ENCODE measurements at places on chromosomes 16 and 17. TPM values are rescaled to one million over a fixed set of nuclear protein-coding genes. Genes with fewer than 3 reads are reported as not detected.

Gene TBC1D3H
- total RNA-seq: not detected

Gene PRCD
- total RNA-seq: 2.7 TPM

Gene HAP1
- total RNA-seq: 0.49 TPM

Gene DNAH9
- 2.7 TPM for total RNA-seq

Gene CLEC19A
- total RNA-seq: not detected

Gene ABCA5
- 35.7 TPM for total RNA-seq

Gene TEKT1
- 0.10 TPM for total RNA-seq

Gene PPY
- not detected for total RNA-seq

Gene AIPL1
- total RNA-seq: 0.10 TPM

Gene DNAAF8
- 0.59 TPM for total RNA-seq

Gene TBX21
- 0.39 TPM for total RNA-seq

Gene NOG
- 3.6 TPM for total RNA-seq

DNA sequence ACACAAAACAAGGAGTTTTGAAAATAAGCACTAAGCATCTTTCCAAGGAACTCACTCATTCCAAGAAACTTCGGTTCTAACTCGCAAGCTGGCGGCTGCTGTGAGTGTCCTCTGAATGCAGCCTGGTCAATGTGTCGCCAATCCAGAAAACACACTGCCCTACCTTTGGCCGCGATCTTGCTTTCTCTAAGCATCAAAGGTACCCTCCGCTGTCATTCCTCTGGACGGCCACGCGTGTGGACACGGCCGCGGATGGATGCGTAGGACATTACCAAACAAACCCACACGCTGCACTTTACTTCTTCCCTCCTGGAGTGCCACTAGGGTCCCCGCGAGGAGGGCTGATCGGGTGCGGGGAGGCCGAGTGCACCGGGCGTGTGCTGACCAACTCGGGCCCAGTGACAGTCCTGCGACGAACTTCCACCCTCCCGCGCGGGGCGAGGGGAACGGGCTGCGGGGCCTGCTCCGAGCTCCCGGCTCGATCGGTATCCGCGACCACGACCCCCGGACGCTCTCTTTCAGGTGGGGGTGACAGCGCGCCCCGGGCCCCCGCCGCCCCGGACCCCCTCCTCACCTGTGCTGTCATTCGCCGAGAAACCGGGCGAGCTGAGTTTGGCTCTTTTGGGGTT is 1.1 kb downstream of the CREBBP start:
- DNase-seq: no peak

DNA sequence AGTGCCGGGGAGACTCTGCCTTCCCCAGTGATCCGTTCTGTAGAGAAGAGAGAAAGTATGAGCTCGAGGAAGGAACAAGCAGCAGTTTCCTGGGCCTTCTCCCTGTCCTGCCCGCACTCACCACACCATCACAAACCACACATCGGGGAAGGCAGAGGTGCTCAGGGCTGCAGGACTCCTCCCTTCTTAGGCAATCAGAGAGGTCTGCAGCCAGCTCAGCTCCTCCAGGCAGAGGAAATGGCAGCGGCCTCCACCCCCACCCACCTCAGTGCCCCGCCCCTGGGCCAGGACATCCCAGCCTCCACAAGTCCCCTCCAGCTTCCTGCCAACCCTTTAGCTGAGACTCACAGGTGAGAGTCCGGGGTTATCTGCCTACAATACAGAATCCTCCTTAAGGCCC is 2.0 kb downstream of the ZNF319 start:
- no peak for DNase-seq

DNA sequence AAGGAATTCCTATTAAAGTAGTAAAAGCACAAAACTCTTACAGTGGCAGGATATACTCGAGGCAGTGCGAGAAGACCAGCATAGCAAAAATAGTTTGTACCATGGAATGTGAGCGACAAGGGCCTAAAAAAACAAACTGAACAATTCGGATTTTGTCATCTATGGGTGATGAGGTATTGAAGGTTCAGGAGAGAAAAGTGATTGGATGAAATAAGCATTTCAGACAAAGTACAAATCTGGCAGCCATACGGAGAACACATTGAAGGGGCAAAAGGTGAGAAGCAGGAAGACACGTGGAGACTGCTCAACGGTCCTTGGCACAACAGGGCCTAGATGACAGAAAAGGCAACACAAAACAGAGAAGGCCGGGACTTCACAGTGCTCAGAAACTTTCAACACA is 22.5 kb downstream of the MYH10 start:
- no peak for DNase-seq

GRCh38 chr16:58110571-58111301 is 18.4 kb downstream of the CFAP20 start:
- no peak for DNase-seq

GRCh38 chr16:50245417-50246298 is 20.7 kb upstream of the ADCY7 start:
- DNase-seq: no peak

DNA sequence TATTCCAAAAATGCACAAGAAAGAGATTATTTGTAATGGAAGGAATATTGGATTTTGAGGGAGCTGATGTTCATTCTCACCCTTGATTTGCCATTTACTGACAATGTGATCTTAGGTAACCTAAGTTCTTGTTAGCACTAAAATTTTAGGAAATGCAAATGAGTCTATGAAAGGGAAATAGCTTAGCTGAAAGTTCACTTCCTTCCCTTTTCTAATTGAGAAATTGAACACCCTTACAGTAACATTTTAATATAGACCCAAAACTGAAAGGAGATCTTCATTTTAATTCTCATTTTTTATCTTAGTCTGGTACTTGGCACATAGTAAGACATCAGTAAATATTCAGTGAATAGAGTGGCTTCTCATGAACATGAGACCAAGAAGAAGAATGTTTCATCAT is 10.9 kb upstream of the WSB1 start:
- DNase-seq: no peak

DNA sequence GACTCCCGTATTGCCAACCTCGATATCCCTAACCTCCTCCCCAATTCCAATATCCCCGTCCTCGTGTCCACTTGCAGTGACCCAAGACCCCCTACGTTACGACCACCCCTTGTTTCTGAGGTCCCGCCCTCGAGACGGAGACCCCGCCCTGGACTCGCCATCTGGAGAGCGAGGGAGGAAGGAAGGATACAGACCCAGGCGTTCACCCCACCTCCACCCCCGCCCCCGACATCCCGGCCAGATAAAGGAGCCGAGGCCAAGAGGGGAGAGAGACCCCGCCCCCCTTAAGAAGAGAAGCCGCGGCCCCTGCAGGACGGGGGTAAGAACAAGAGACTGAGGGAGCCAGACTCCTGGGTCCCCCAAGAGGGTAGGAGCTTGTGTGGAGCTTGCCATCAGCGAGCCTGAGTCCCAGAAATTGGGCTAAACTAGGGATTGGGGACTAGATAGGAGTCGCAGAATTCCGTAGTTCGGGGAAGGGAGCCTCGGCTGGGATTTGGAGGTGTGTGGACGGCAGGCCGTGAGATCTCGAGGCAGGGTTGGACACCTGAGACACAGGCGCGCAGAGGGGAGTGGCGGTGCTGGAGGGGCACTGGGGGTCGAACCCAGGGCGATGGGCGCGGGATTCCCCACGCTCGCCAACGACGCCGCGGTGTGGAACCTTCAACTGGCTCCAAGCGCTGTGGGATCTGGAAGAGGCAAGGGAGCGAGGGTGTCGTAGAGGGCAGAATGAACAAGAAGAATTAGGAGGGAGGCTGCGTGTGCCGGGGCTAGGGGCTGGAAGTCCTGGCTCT is at the start of gene BCL6B:
TSS of gene BCL6B (plus strand) at position 270 of the 791 bp plus-strand sequence. CDS start 622 bp downstream, outside the sequence.
- DNase-seq: no peak

GRCh38 chr17:3843935-3844516 is 2.0 kb downstream of the NCBP3 start:
- DNase-seq: no peak

GRCh38 chr16:46743232-46743719 is 4.9 kb downstream of the MYLK3 start:
- no peak for DNase-seq

DNA sequence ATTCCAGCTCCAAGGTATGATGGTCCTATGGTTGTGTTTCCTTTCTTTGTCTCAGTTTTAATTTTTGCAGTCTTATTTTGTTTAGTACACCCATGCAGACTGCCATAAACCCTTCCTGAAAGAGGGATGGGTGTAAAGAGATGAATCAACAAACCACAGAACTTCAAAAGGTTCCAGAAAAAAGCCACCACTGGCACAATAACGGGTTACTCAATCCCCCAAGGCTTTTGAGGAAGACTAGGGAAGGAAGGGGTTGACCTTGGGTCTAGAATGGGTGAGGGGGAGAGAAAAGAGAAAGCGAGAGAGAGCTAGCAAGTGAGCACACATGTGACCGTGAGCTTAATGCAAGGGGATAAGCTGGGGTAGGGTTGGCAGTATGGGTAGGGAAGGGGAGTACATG is 168.1 kb downstream of the XYLT1 start:
- DNase-seq: no peak

GRCh38 chr16:8571061-8571596 is 19.2 kb downstream of the TMEM114 start:
- DNase-seq: peak; percentile 11

GRCh38 chr17:13598353-13599167 is 3.2 kb downstream of the HS3ST3A1 start:
- no peak for DNase-seq

- DNase-seq: no peak
Measured at GRCh38 chr17:2034157-2034556, 4.2 kb downstream of the DPH1 start.

GRCh38 chr17:10019941-10020451 is 114.9 kb upstream of the RCVRN start:
- DNase-seq: peak; percentile 30

- no peak for DNase-seq
Measured at GRCh38 chr16:56068816-56069215, 122.5 kb upstream of the GNAO1 start.

DNA sequence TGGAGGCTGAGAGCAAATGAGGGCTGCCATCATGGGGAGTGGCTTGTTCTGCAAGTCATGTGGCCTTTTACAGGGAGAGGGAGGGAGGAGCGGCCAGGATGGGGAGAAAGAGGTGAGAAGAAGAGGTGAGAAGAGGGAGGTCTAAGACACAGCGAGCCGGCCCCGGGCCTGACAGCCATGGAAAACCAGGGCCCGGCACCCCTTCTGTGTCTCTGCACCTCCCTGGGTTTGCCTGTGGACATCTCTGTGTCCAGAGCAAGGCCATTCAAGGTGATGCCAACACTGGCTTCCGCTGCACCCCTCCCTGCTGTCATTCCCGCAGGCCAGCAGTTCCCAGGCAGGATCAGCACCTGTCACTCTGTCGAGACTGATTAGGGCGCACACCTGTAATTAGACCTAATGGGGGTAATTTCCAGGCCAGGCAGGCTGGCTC is 75.6 kb downstream of the MGAT5B start:
- no peak for DNase-seq

DNA sequence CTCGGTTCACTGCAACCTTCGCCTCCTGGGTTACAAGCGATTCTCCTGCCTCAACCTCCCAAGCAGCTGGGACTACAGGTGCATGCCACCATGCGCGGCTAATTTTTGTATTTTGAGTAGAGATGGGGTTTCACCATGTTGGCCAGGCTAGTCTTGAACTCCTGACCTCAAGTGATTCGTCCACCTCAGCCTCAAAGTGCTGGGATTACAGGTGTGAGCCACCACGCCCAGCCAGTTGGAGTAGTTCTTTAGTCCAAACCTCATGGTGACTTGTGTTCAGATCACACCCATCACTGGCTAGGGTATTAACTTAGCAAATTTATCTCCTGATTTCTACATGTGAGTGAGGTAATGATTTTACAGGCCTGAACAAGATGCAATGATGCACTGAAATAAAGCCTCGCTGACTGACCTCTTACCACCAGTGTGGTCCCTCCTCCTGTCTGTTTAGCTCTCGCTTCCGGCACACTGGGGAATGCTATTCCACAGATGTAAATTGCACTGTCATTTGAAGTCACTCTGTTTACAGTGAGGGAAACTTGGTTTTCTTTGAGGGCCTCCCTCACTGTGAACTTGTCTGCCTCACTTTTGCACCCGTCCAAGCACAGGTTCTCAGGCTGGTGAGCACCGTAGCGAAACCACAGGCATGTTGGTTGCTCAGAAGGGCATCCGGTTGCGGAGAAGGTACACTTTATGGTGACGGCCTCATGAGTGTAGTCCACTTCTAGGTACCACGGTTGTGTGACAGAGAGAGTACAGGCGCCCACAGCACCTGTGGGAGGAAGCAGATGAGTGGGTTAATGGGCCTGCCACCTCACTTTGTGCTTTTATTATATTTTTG is 5.5 kb downstream of the IGSF6 start:
- no peak for DNase-seq

DNA sequence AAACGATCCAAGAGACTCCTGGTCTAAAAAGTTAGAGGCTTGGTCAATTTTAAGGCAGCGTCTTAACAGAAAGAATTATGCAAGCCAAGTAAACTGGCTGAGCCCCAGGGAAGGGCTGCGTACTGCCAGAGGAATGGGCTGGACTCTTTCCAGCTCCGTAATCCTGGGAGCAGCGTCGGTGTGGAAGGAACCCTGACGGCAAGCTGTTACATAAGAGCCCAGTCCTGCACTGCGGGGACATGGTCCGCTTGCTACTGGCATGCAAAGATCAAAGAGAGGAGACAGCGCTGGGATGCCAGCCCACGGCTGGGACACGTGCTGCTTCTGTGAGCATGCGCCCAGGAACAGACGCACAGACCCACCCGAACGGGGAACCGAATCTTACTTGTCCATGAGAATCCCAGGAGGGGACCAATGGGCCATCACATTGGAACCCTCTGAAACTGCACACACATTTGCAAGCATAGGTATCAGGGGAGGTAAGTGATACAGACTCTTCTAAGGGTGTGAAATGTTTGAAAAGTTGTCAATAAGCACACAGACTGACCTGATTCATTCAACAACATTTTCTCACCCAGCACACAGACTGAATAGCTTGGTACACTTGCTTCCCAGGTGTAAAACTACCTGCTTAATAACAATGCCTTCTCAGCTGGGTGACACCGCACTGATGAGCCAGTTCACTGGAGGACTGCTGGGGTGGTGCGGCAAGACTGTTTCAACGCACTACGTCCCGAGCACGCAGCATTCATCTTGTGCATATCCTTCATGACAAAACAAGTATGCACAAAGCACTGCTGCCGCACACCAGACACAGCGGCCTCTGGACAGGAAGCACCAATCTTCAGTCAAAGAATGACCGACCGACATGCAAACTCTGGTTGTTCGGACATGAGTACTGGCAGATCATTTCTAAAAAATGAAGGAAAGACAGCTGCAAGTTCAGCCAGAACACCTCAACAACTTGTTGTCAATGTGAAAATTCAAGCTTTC is 94.9 kb downstream of the ANKRD11 start:
- peak; percentile 79 for DNase-seq

- DNase-seq: no peak
Measured at GRCh38 chr17:43935926-43936261, 6.4 kb downstream of the PPY start.

GRCh38 chr16:27972500-27972899 is 91.0 kb downstream of the GSG1L start:
- no peak for DNase-seq

DNA sequence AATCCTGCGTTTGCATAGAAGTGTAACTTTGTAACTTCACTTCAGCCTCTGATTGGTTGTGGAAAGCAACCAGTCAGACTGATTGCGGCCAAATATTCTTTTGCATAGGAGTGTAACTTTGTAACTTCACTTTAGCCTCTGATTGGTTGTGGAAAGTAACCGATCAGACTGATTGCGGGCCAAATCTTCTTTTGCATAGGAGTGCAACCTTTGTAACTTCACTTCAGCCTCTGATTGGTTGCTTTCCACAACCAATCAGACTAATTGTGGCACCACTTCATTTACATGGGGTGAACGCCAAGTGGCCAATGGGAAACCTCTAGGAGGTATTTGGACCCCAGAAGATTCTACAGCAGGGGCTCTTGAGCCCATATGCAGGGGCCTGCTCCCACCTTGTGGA is 1.8 kb upstream of the TMEM98 start:
- no peak for DNase-seq

GRCh38 chr16:67430977-67431774 is at the start of gene HSD11B2:
HSD11B2 (plus strand) TSS chr16:67431121; CDS start chr16:67431249, 128 bp downstream.
- no peak for DNase-seq

- no peak for DNase-seq
Measured at GRCh38 chr16:62201911-62202310, 165.7 kb upstream of the CDH8 start.
